ENCODE measurements at places on chromosomes 2 and 18.

DNA sequence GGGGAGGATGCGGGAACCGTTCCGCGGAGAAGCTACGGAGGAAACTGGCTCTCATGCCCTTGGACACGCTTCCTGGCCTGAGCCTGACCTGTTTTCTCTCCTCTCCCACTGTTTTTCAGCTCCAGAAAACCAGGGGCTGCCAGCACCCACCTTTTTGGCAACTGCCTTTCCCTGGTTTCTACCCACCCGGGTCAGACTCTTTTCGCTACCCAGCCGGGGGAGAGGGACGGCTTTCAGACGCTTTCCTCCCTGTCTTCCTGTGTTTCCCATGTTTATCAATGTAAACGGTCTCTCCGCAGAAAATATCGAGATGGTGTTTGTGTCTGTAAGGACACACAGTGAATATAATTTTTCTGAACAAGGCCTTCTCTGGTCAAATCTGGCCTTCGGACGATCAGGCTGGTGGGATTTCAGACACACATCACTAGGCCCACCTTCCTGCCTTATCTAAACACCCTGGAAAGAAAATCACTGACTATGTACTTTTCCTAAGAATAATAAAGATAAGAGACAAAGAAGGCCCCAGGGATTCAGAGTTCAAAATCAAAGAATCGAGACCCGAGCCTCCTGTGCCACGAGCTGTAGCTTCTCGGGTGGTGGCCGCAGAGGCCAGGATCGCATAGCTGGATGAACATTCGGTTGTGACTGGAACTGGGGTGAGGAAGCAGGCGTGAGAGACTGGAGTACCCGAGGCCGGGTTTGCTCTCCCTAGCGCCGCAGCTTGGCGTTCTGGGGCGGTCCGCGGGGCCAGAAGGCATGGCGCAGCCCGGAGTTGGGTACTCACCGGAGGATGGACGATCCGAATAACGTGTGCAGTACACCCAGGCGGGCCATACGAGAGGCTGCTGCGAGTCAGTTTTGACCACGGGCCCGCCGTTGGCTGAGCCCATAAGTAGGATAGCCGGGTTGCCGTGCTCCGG is 1.7 kb downstream of the EN1 start:
- no peak for DNase-seq

DNA sequence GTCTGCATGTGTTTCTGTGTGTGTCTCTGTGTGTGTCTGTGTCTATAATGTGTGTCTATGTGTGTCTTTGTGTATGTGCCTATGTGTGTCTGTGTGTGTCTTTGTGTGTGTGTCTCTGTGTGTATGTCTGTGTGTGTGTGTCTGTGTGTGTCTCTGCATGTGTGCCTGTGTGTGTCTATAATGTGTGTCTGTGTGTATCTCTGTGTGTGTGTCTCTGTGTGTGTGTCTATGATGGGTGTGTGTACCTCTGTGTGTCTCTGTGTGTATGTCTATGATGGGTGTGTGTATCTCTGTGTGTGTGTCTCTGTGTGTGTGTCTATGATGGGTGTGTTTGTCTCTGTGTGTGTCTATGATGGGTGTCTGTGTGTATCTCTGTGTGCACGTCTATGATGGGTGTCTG is 126.2 kb upstream of the GPC1 start:
- DNase-seq: no peak

DNA sequence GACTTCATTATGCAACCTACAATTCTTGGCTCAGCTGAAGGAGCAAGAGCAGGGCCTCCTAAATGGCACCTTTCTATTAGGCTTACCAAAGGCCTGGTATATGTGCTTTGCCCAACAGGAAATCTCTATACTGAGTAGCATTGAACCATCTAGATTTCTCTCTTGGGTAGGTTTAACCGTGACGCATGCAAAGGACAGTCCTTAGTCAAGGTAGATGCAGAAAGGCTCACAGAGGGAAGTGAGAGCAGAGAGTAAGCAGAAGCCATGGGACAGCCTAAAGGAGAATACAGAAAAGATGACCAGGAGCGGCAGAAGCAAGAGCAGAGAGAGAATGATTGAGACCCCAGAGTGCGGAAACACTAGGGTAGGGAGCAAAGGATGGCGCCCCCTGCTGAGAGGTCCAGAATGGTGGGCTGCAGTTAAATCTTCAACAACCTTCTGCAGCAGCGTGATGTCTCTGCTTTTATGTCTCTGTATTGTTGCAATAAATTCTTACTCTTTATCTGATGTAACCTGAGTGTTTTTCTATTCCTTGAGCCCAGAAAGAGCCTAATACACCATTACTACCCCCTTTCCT is 4.7 kb upstream of the OSBPL1A start:
- DNase-seq: no peak

GRCh38 chr2:229810786-229811185 is 96.4 kb upstream of the DNER start:
- DNase-seq: no peak

DNA sequence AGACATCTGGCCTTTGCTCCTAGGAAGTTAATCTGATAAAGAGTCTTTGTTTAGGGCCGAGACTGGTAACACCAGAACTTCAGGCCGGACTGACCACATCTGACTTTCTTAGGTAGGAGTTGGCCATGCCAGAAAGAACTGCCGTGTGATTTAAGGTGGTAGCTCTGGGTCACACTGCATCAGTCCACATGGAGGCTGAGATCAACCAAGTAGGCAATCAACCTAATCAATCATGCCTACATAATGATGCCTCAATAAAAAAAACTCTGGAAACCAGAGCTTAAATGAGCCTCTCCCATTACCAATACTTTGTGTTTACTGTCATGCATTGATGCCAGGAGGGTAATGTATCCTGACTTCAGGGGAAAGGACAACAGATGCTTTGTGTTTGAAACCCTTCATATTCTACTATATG is 44.1 kb upstream of the ORC2 start:
- no peak for DNase-seq

- no peak for DNase-seq
Observed at GRCh38 chr18:49368161-49368875, 92.1 kb downstream of the DYM start.

DNA sequence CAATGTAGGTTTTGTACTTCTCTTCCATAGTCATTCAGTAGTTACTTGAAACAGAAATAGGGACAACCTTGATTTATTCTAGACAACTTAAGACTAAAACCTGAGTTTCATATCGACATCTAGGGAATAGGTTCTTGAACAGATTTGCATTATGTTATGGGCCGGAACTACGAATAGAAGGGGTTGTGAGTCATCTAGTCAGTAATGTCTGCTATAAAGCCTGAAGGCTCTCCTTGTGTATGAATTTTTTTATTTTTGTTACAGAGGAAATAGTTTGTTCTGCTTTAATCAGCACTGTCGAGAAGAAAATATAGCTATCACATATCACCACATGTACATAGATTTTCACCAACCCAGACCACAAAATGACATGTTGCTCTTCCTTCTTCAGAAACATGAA is 17.3 kb upstream of the TRIM43 start:
- DNase-seq: no peak

DNA sequence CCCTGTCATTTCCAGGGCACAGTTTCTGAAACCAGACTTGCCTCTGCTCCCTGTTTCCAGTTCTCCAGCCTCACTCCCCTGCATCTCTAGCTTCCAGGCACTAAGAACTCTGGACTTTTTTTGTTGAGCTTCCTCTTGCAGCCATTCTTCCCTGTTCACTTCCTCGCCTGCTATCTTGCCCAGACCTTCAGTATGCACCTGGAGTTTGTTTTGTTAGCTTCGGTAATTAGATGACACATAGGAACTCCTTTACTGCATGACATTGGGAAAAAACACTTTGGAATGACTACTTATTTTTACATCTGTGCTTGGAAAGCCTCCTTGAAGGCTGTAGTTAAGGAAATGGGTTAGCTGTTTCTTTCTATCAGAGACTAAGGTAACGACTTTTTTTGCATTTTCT is 35.2 kb downstream of the OTOF start:
- DNase-seq: no peak

DNA sequence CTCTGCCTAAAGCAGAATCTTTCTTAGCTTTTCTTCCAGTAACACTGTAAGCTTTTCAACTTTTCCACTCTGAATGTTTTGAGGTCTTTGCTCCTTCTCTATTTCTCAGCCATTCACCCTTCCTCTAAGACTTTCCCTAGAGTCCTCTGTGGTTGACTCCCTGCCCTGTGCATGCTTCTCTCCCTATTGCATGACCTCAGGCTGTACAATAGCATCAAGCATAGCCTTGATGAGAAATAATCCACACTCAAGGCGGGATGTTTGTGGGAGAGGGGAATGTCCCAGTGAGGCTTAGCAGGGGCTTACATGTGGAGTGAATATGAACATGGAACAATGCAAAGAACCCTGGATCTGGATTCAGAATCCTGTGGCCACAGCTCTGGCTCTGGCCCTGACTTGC is 48.4 kb upstream of the IGFBP5 start:
- no peak for DNase-seq

DNA sequence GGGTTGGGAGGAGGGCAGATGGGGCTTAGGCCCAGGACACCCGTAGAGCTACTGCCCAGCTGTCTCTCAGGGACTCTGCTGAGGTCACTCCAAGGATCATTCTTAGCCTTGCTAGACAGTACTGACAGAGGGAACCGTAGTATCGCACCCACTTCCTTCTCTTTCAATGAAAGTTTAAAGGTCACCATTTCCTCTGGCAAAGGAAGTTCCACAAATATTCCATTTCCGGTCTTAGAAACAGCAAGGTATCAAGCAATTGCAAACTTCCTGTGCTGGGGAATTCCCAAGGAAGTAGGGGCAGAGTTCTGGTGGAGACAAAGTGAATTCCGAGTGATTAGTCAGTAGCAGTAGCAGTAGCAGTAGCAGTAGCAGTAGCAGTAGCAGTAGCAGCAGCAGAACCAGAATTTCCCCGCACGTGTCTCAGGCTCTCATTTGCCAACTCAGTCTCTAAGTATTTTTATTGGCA is 24.7 kb downstream of the IL1B start:
- no peak for DNase-seq

- DNase-seq: no peak
Observed at GRCh38 chr2:199201539-199201938, 256.2 kb downstream of the SATB2 start.

- DNase-seq: no peak
Observed at GRCh38 chr18:78032574-78032973, 782.9 kb downstream of the GALR1 start.

GRCh38 chr18:48649231-48649630 is 110.4 kb downstream of the CTIF start:
- no peak for DNase-seq

DNA sequence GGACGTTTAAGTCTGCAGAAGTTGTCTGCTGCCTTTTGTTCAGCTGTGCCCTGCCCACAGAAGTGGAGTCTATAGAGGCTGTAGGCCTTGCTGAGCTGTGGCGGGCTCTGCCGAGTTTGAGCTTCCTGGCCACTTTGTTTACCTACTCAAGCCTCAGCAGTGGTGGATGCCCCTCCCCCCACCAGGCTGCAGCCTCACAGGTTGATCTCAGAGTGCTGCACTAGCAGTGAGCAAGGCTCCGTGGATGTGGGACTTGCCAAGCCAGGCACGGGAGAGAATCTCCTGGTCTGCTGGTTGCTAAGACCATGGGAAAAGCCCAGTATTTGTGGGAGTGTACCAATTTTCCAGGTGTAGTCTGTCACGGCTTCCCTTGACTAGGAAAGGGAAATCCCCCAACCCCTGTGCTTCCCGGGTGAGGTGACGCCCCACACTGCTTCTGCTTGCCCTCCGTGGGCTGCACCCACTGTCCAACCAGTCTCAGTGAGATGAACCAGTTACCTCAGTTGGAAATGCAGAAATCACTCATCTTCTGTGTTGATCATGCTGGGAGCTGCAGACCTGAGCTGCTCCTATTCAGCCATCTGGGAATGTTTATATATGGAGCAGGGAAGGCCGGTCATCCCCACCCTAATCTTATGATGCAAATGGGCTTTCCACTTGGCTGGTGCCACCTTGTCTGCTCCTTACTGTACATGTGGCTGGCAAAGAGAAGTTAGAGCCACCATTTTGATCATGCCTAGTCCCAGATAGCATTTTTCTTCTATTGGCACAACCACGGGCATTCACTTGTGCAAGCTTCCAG is 156.9 kb upstream of the ITGA6 start:
- no peak for DNase-seq

DNA sequence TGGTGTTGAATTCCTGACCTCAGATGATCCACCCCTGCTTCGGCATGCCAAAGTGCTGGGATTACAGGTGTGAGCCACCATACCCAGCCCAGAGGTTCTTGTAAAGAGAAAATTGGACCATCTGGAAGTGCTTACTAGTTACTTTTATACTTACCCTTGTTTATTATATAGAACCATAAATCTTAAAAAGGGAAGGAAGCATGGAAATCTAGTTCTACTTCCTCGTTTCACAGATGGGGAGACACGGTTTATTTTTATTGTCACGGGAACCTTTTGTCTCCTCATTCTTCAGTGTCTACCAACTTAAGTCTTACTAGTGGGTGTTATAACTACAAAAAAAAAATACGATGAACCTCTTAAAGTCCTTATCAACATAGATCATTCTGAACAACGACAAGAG is 45.8 kb upstream of the PDK1 start:
- no peak for DNase-seq

- DNase-seq: no peak
Observed at GRCh38 chr2:43225788-43226557, 433 bp downstream of the ZFP36L2 start.

DNA sequence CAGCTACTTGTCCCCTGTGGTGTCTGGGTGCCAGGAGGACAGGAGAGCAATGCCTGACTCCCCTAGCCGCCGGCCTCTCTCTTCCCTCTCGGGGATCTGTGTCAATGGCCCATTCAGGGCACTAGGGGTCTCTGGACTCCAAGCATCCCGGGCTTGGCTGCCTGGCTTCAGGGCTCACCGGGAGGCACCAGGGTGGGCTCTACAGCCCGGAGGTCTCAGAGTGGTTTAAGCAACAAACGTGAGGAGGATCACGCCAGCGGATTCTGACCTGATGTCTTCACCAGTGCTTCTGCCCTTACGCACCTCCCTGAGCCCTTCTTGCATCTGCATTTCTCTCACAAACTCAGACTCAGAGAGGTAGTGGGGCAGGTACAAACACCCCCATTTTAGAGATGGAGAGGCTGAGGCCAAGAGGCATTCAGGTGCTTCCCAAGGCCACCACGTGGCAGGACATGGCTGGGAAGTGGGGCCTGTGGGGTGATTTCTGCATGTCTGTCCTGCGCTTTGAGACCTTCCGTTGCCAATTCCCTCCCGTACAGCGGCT is 243.0 kb downstream of the CELF4 start:
- no peak for DNase-seq

- DNase-seq: no peak
Observed at GRCh38 chr18:28529644-28530043, 352.7 kb upstream of the CDH2 start.

GRCh38 chr18:69400253-69400975 is at the start of gene DOK6:
Gene DOK6 (plus strand): TSS chr18:69400888.
- no peak for DNase-seq

DNA sequence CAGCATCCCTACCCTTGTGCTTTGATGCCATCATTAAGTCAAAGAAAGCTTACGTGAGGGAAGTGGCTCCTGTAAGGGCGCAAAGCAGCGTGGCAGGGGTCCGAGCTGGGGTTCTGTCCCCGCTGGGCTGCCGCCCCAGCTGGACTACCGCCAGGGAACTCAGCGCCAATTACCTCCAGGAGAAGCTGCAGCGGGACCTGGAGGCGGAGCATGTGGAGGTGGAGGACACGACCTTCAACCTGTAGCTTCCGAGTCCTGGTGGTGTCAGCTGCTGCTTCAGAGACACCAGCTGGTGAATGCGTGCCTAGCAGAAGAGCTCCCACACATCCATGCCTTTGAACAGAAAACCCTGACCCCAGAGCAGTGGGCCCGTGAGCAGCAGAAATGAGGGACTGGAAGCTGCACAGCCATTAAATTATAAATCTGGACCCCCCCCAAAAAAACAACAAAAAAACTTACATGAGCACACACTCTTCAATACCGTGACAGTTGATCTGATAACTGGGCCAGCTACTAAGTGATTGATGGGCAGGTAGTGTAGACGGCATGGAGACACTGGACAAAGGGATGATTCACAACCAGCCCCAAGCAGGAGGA is 20.1 kb upstream of the YES1 start:
- no peak for DNase-seq
